Transverse colon (tissue), 4 donors: ENCODE measurements at places on chromosomes 7 and 10. TPM values are rescaled to one million over a fixed set of nuclear protein-coding genes. Genes with fewer than 3 reads are reported as not detected.

The TLL2 gene
- not detected for total RNA-seq

The TMEM213 gene
- total RNA-seq = not detected

The AZGP1 gene
- 17.1 TPM for total RNA-seq

The NYAP1 gene
- 1.4 TPM for total RNA-seq

The HTRA1 gene
- total RNA-seq = 7.9 TPM

The FASTK gene
- total RNA-seq = 121 TPM

The SGCE gene
- total RNA-seq = 24.1 TPM

The MCM10 gene
- 0.60 TPM for total RNA-seq
